ENCODE measurements at places on chromosomes 4 and X.

DNA sequence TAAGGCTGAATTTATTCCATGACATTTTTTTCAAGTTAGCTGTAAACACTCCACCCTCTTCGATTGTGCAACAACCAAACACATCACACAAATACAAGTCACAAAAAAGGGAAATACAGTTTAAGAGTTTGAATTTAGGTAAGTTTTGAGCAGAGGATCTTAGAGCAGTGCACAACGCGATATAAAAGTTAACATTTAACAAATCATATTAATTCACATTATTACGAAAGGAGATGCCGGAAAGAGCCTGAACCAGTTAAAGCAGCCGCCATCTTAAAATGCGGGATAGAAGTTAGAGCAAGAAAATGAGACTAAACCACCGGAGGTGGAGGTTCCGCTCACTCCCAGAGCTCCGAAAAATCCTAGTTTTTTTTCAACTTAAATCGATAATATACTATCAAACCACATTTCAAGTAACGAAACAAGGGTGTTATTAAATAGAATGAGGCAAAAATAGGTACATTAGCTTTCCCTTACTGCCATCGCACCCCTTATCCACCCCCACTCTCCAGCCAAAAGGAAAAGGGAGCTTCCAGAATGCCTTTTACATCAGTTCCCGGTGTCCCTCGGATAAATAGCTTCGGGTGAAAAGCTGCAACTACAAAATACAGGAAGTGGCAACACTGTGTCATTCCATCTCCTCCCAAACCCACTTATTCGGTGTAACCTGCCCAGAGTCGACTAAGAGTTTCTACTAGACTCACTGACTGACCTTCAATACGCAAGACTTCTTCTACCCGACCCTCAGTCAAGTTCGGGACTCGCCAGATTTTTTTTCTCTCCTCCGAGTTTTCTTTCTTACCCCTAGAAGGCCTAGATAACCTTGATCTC, 1.9 kb downstream of the UBE2D3 start:
- peak; percentile 11 for DNase-seq

DNA sequence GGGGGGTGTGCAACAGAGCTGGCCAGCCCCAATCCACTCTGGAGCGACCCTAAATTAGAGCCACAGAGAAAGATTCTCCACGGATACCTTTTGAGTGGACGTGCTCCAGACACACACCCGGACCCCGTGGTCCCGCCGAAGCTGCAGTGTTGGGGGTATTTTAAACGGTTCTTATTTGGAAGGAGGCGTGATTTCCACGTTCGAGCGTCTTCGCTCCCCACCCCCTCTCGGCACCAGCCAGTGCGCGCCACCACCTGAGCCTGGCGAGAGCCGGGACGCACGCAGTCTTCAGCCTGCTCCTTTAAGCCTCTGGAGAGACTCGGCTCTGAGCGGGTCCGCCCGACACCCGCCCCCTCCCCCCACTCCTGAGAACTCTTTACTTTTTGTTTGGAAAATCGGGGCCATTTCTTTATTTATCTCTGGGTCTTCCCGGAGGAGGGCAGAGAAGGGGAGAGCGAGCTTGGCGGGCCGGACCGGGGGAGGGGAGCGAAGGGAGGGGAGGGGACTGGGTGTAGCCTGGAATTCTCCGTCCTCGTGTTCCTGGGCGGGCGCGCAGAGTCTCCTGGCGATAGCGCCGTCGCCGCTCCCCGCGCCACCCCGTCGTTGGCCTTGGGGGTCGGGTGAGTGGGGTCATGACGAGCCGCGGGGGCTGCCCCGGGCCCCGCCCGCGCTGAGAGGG, 668 bp upstream of the PTCHD1 start:
- DNase-seq = no peak

DNA sequence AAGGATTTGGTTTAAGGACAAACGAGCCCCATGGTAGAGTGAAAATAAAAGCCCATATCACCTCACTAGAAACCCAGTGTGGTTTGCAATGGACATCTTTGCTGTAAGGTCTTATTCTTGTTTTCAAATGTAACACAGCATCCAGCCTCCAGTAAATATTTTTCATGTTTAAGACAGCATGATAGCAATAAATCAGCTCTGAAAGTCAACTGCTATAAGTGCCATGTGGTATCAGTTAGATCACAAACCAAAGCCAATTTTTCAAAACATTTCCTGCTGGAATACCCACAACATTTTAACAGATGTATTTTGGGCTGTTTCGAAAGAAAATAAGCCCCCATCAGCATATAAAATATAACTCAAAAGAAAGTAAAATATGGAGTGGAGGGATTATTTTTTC, 24.0 kb upstream of the SCML1 start:
- DNase-seq = no peak

- DNase-seq = no peak
Observed at GRCh38 chr4:127548990-127549925, 83.5 kb upstream of the INTU start.

GRCh38 chr4:123924536-123924935, 527.9 kb downstream of the SPRY1 start:
- DNase-seq = no peak

GRCh38 chrX:113741744-113742143, 842.1 kb upstream of the HTR2C start:
- no peak for DNase-seq

DNA sequence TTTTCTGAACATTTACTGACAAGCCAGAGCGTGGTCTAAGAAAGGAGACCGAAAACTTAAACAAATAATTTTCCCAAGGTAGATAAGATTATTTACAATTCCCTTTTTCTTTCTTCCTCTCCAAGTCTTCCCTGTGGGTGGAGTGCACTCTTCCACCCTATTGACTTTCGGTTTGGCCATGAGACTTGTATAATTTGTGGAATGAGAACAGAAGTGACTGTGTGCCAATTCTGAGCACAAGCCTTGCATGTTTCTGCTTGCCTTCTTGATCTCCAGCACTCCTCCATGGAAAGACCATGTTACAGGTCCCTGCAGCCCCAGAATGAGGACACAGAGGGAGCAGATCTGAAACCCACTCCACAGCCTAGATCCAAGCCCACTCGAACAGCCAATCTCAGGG, 150.0 kb upstream of the HPGD start:
- no peak for DNase-seq

- DNase-seq = no peak
Observed at GRCh38 chrX:44002567-44002966, 29.4 kb upstream of the NDP start.

DNA sequence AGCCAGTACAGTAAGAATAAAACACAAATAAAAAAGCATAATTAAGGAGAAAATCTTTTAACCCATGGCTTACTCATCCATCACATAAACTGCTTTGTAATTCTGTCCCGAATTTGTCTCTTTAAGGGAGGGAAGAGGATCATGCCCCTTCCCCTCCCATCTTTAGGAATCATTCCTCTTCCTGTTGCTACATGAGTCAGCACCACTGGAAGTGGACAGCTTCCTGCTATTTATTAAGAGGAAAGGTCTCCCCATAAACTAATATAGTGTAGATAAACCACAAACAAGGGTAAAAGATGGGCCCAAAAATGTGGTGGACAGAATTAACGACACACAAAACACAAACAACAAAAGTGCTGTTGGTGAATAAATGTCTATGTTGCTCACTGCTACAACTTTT, 75.8 kb downstream of the PPP3CA start:
- DNase-seq = no peak

GRCh38 chrX:45011131-45011530, 138.1 kb downstream of the KDM6A start:
- DNase-seq = no peak

GRCh38 chr4:142719854-142720541, 126.1 kb downstream of the INPP4B start:
- no peak for DNase-seq
